Kidney glomerular epithelial cell (primary cell): ENCODE measurements at places on chromosomes 1 and 21.
A peak's percentile ranks its signal among the peaks of the same experiment; 100 is the strongest.

GRCh38 chr1:50591598-50591997, 168.4 kb upstream of the DMRTA2 start:
- DNase-seq, result peak; percentile 1

- DNase-seq, result no peak
Observed at GRCh38 chr1:13714851-13715250, 14.9 kb downstream of the PRDM2 start.

- peak; percentile 81 for DNase-seq
Observed at GRCh38 chr1:56065729-56066128, 513.6 kb downstream of the PLPP3 start.

GRCh38 chr1:2230781-2231531, 2.8 kb downstream of the SKI start:
- DNase-seq, result no peak

DNA sequence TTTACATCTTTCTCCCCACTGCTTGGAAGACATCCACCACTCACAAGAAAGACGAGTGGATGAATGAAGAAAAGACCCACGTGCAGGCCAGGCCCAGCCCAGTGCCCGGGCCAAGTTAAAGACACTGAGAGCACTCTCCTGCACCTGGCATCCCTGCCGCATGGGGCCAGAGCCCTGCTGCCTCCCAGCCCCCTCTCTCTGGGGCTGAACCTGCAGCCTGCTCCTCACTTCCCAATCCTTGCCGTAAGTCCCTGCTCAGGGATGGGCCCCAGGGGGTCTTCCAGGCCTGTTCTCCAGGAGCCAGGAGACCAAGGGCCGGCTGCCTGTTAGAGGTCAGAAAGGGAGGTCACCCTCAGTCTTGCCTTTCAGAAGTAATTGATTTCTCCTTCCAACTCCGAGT, 168.5 kb upstream of the ZC3H12A start:
- DNase-seq, result no peak

GRCh38 chr21:45427331-45428271, 22.6 kb downstream of the COL18A1 start:
- DNase-seq, result peak; percentile 89

GRCh38 chr1:107670397-107671040, 294.5 kb downstream of the VAV3 start:
- no peak for DNase-seq

- no peak for DNase-seq
Observed at GRCh38 chr1:115978292-115978941, 2.1 kb downstream of the SLC22A15 start.

- peak; percentile 87 for DNase-seq
Observed at GRCh38 chr1:53508991-53509666, 49.9 kb downstream of the DMRTB1 start.

DNA sequence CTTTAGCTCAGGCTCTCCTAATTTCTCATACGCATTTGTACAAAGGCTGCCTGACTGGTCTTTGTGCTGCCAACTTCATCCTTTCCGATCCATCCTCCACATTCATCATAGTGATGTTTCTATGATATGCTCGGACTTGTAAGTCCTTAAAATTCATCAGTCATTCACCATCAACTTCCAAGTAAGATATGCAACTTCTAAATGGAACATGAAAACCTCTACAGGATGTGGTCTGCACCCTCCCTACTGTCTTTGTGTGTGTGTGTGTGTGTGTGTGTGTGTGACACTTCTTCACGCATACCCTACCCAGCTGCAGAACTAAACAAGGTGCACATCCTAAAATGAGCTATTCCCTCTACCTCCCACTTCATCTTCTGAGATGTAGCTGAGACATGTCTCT, 397.9 kb upstream of the NR5A2 start:
- no peak for DNase-seq

- DNase-seq, result no peak
Observed at GRCh38 chr1:19203440-19203839, 6.6 kb downstream of the UBR4 start.

- DNase-seq, result no peak
Observed at GRCh38 chr21:45574081-45574501, 31.9 kb upstream of the SLC19A1 start.

DNA sequence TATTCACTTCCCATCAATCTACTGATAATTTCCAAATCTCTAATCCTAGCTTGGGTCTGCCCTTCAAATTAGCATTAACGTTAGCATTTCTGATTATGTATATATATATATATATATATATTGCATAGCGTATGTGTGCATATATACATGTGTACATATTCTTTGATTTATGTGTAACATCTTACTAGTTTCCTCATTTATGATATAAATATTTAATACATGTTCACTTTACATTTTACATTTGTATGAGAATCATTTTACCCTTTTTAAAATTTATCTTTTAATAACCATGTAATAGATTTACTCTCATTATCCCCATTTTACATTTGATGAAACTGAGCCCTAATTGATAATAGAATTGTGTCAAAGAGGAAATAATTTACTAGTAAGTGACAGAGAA, 164.7 kb downstream of the ZNF648 start:
- no peak for DNase-seq

DNA sequence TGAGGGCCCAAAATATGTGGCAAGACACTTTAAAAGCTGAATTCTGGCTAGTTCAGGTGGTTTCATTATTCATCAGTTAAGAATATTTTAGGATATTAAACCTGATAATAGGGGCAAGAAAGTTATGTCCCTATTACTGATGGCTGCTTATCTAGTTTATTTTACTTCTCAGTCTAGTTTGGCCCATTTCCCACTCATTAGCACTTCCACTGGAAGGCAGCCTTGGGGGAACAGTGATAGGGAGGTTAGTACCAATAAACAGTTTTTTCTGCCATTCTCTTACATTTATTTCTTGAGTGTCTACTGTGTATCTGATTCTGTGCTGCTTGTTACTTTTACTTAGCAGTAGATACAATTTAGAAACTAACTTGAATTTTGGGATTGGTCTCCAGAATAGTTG, 9.0 kb downstream of the PPP1R12B start:
- DNase-seq, result no peak

GRCh38 chr1:34884961-34885360, 25.4 kb upstream of the SMIM12 start:
- no peak for DNase-seq

DNA sequence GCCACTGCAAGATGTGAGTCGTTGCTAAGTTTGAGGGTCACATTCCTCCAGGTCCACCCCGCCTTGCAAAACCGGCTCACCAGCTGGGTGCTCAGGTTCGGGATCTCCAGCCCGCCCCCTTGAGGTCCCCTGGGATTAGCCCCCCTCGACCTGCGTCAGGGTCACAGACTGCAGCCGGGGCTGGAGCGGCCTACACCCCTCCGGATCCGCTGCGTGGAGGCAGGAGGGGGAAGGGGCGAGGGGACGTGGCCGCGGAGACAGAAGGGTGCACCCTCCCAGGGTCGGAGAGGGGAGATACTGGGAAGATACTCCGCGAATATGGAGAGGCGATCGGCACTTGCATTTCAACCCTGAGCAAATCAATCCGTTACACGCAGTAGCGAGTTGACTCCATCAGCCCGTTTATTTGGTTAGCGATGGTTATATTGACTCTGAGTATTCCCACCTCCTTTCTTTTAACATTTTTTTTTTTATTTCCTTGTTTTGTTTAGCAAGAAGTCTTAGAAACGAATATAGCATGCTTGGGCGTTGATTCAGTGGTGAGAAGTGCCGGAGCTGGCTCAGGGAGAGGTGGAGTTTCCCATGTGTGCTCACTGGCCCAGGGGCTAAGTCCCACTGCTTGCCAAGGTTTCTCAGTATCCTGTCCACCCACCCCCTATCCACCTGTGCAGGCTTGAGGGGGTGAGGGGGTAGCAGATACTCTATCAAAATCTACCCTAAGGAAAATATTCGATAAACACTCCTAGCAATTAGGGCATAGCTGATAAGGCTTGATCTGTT, 997 bp downstream of the IFNAR2 start:
- DNase-seq, result peak; percentile 67

DNA sequence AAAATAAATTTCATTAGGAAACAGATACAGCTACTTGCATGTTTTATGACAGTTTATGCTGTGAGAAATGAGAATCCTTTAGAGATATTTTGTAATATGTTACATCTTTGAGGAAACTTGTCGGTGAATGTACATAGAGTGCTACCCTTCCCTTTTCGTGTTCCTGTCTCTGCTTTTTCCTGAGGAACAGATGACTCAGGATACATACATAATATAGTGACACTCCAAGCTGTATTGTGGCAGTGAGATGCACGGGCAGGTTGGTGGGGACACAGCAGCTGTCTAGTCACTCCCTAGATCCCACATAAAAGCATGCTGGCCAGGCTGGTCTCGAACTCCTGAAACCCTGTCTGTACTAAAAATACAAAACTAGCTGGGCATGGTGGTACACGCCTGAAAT, 20.9 kb upstream of the MARK1 start:
- DNase-seq, result no peak

GRCh38 chr1:11299225-11299574, 26.2 kb downstream of the UBIAD1 start:
- DNase-seq, result no peak

DNA sequence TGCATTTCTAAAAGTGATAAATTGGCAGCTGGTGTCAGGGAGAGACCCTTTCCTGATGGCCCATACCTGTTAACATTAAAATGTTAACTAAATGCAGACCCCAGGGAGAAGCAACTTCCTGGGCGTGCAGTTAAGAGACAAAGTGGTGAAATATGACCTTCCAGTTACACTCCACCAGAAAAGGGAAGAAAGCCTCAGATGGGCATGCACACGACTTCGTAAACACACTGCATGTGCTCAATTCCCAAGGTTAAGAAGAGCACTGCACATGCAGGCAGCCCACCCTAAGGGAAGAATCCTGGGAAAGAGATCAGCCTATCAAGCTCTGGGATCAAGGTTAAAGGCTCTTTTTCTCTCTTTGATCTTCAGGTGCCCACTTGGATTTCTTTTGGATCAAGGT, 9.7 kb upstream of the GBP6 start:
- DNase-seq, result no peak

GRCh38 chr1:119011116-119011515, 23.0 kb upstream of the TBX15 start:
- DNase-seq, result no peak

DNA sequence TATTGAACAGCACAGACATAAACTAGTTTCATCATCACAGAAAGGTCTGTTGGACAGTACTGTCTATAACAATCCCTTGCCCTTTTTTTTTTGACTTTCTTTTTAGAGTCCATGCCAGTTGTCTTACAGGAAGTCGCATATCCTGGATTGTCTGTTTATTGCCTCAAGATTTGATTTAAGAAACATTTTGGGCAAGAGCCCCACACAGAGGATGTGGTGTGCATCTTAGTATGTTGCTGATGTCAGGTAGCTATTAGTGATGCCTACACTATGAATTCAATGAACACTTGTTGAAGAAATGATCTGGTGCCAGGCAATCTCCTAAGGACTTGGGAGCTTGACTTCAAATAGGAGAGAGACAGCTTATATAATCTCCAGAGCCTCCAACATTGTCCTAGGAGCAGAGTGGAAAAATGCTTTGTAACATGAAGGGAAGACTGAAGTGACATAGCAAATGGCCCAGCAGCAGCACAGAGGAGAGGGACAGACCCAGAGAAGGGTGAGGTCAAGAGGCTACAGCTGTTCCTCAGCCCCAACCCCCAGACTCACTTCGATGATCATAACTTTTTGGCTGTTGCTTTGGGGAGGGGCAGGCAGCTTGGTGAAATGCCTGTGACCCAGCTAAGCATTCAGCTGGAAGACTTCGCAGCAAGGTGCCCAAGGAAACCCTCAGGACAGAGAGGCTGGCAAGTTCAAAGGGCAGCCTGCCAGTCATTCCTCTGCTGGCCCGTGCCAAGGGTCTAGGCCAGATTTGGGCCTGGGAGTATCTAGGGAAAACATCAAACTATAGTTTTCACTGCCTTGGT, 7.5 kb upstream of the RAB29 start:
- no peak for DNase-seq

DNA sequence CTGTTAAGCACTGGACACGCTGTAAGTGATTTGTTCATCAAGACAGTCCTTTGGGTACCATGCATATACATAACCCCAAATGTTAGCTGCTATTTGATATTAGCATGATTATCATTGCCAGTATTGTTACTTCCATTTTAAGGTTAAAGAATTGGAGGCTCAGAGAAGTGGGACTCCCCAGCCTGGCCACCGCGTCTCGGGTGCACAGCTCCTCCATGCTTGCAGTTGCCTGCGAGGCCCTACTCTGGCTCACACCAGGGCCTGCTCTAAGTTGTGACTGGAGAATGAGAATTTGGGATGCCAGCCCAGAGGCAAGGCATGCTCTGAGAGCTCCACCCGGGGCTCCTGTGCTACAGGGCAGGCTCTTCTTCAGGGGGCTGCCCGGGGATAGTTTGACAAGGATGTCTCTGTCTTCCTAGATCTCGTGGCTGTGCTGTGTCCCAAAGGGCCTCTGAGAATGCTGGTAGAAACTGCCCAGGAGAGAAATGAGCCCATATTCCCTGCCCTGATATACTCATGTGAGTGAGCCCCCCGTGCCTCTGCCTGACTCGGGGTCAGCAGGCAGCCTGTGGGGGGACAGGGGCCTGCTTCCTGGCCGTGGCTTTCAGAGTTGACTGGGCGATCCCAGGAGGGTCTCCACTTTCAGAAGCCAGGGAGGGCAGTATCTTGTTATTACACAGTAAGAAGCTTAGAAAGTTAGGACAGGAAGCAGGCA, 19.4 kb downstream of the PSEN2 start:
- no peak for DNase-seq

GRCh38 chr1:11790880-11791715, 14.7 kb downstream of the MTHFR start:
- DNase-seq, result no peak

- no peak for DNase-seq
Observed at GRCh38 chr1:226964611-226965486, 24.8 kb downstream of the COQ8A start.

- peak; percentile 30 for DNase-seq
Observed at GRCh38 chr1:212727386-212728181, 27.9 kb upstream of the BATF3 start.

DNA sequence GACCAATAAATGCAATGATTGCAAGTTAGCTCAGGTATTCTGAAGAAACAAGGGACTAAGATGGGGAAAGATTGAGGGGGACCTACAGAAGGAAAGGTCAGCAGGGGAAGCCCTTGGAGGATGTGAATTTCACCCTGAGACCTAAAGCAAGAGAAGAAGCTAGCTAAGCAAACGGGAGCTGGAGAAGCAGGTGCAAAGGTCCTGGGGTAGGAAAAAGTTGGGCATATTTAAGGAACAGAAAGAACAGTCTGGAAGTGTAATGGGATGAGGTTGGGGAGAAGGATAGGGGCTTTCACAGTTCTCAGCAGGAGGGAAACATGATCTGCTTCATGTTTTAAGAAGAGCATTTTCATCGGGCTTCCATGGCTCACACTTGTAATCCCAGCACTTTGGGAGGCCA, 89.7 kb upstream of the SLC45A1 start:
- no peak for DNase-seq

DNA sequence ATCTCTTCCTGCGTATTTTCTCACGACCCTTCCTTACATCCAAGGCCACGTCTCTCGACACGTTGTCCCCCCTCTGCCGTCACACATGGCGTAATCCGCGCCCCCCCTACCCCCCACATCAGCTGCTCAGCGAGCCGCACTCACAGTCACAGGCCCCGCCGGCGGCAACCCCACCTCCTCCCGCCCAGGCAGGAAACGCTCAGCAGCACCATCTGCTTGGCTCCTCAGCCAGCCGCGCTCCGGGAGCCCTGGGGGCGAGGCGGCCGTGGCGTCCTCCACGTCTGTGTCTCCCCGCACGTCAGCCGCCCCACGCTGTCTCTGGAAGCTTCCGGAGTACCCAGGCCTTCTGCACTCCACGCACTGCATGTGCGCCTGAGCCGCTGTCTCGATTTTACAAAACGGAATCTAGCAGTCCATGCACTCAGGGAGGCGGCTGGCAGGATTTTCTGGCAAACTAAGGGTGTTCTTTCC, 64.6 kb downstream of the SIK1 start:
- no peak for DNase-seq
